Activated CD8-positive, alpha-beta memory T cell treated with anti-CD3 and anti-CD28 coated beads for 36 hours (primary cell): ENCODE measurements at places on chromosomes 3 and 15. TPM values are rescaled to one million over a fixed set of nuclear protein-coding genes. Genes with fewer than 3 reads are reported as not detected.

Gene AGBL1
- not detected for total RNA-seq

Gene CCR5
- total RNA-seq: 3.1 TPM

Gene CYP1A1
- 1.0 TPM for total RNA-seq

Gene PLCB2
- total RNA-seq: 52.3 TPM

Gene EHHADH
- 3.8 TPM for total RNA-seq
